ENCODE measurements at places on chromosomes 12 and 14.

DNA sequence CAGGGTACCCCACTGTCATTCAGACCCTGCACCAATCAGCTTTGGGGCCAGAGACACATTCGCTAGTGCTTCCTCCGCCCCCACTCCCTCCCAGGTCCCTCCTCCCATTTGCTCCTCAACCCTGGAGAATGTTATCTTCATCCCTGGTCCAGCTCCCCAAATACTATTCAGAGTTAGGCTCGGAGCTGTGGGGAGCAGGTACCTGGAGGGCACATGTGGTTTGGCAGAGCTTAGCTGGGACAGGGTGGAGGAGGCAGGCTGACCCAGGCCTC, 19.5 kb downstream of the VSX2 start:
- no peak for DNase-seq

DNA sequence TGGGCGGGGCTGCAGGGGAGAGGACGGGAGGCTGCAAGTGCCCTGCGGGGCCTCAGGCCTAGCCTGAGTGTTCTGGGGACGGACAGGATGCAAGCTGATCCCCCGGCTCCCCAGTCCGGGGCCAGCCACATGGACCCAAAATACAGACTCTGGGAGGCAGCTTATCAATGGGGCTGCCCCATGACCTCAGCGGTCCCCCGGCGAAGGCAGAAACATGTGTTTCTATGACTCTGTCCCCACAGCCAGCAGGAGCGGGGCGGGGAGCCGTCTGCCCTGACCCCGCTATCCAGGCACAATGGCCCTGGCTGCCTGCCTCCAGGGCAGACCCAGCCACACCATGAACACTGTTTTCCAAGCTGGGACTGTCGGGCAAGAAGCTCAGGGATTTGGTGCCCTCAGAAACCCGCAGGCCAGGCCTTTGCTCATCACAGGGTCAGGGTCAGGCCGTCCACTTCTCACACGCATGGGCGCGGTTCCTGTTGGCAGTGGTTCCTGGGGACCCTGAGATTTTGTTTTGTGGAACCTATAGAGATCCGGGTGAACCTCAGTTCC, 75.0 kb downstream of the RFLNA start:
- no peak for DNase-seq

DNA sequence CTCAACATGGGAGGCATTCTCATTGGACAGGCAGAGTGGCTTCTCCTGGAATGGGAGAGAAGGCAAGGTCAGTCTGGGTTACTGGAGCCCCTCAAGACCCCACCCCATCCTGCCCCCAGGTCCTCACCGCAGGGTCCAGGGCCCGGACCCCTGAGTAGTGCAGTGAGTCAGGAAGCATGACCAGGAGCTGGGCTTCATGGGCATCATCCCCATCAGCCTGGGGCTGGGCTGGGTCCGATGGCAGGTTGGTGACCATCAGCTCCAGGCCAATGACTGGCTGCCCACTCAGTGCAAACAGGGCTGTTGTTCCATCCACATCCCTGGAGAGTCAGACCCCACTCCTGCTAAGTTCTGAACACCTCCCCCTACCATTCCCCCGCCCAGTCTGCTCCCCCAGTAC, 13.1 kb downstream of the ITGA7 start:
- DNase-seq: no peak

DNA sequence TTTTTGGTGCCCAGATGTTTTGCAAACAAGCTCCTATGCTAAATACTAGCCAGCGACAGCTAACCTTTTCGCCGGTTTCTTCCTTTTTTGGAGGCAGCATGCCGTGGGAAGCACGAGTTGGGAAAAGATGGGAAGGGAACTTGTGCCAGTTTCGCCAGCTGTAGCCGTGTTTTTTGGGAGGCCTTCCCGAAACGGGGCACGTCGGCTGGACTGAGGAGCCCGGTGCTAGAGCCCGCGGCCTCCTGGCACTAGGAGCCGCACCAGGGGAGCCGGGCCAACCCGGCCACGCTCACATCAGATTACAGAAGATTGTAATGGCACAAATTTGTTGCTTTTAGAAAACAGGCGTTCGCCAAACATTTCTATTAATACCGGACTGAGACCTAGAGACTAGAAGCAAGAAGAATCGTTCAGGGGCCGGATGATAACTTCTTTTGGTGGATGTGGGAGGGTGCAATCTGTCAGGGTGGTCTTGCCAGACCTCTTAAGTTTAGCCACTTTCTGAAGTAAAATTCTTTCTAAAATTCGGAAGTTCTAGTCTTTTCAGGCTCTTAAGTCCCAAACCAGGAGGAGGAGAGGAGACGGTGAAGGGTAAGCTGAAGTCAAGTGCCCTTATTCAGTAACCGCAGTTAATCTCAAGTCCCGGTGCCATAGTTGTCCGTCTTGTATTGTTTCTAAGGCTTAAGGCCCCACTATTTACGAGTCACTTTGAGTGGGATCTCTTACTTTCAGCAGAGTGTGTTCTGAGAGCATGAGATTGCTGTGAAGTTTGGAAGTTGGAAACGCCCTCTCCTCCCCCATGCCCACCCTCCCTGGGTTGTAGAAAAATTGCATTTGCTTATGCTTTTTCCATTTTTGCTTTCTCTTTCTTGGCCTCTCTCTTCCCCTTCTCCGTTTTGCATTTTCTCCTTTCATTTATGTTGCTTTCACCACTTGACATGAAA, 1.3 kb downstream of the RASSF3 start:
- DNase-seq: peak; percentile 50

- DNase-seq: no peak
Measured at GRCh38 chr14:41051801-41052200, 554.9 kb upstream of the LRFN5 start.

DNA sequence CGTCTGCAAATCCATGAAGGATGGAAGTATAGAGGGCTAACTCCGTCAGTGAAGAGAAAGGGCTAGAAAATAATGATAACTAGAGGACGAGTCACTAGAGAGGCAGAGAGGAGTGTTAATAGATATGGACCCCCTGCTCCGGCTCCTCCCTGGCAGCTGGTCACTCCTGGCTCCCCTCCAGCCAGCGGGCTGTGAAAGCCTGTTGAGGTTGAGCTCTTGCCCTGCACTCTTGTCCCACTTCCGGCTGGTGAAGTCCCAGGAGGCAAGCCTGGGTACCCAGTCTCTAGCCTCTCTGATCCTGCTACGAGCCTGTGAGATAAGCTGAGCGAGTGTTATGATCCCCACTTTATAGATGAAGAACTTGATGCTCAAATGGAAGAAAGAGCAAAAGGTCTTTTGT, 90.3 kb downstream of the RFX4 start:
- no peak for DNase-seq

- DNase-seq: no peak
Measured at GRCh38 chr12:49578471-49579112, 10.7 kb upstream of the MCRS1 start.

GRCh38 chr14:67674139-67674479, 323 bp downstream of the VTI1B start:
- DNase-seq: peak; percentile 77

DNA sequence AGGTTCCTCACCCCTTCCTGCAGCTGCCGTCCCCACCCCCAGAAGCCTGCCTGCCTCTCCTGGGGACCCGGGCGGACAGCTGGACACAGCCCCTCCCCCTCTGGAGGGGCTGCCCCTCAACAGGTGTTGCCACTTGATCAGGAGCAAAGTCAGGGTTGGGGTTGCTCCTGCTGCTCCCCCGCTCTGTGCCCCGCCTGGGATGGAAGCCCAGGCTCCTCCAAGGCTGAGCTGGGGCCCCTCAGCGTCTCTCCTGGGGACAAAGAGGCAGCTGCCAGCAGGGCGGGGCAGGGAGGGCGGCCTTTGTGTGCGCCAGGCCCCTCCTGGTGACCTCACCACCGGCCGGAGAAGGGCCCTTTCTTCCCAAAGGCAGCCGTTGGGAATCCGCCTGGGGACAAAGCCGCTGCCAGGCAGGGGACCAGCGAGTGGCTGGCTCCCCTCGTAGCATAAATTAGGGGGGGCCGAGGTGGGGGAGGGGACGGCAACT, 13.7 kb downstream of the TRMT61A start:
- no peak for DNase-seq

DNA sequence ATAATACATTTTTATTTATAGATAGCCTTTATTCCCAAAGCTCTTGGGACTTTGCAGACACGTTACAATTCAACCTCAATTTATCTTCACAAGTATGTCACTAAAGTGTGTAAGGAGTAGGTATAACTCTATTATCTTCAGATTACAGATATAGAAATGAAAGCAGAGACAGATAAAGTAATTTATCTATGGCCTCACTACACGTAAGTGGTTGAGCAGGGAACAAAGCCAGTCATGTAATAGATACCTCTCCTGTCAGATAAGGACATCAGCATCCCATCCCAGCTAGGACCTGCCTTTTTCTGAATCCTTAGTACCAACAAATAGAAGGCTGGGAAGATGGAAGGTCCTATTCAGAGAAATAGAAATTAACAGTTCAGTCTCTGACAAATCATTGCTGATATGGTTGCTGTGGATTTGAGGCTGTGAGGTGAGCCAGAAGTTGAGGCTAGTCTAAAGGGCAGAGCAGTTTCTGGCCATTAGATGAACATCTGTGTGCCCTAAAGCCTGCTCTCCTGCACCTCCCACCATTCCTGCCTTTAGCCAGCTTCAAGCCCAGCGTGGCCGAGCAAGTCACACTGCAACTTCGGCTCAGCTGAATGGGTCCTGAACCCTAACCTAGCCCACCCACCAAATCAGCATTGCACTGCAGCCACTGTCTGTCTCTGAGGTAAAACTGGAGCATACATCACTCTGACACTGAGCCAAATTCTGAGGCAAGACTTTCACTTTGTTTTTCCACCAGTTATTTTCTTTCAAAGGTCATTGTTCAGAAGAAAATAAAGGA, 71.1 kb upstream of the PLEKHA5 start:
- DNase-seq: no peak

DNA sequence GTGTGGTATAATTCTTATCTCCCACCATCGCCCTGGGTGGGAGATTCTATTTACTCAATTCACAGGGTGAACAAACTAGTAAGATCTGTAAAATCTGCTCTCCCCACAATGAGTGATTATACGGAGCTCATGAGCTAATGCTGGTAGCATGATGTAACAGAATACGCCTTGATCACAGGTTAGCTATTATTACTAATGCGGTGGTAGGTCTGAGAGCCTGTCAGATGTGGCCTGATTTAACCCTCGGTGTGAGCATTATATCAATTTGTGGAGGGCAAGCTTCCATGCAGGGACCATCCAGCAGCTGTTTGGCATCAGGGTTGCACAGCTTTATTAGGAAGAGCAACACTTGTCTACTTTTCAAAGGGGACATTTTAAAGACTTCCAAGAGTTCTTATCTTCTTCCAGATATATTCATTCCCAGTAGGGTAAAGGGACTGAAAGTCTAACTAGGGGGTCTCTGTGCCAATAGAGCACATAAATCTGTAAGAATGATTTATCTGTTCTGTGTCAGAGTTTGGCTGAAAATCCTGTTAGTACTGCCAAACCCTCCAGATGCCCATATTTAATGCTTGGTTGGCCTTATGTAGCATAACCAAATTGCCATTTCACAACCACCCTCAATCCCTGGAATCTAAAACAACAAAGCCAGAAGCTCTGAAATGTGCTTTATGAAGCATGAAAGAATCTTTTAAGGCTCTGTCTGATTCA, 18.7 kb downstream of the TSHR start:
- DNase-seq: no peak

- peak; percentile 18 for DNase-seq
Measured at GRCh38 chr12:63944586-63945228, 100.2 kb downstream of the SRGAP1 start.

DNA sequence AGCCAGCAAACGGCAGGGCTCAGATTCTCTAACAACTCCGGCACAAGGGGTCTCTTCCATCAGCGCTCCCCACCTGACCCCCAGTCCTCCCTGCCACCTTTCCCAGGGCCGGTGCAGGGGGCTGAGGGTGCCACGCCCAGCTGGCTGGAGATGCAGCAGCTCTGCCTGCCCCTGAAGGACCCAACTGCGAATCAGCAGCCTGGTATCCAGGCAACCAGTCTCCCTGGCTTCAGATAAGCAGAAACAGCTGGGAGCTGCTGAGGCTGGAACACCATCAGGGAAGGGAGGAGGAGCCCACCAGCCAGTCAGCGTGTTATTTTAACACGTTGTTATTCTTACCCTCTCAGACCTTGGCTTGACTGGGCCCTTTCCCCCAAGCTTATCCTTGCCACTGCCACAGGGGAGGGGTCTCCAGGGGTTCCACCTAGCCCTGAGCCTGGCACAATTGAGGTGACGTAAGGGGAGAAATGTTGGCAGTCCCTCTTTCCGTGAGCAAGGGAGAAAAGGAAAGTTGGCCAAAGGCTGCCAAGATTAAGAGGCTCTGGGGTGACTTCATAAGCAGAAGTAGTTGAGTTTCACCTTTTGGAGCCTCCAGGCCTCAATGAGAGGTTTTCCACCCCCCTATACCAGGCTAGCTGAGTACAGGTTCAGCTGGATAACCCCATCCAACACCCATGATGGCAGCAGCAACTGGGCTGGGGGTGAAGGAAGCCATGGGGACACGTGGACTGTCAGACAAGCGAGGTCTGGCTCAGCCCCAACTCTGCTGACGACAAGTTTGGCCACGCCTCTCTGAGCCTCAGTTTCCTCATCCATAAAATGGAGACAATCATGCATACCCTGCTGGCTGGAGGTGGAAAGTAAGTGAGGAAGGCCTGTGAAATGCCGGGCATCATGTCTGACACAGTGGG, 91.1 kb downstream of the IRF2BPL start:
- DNase-seq: peak; percentile 52

GRCh38 chr14:74591394-74591793, 20.6 kb downstream of the LTBP2 start:
- DNase-seq: no peak

DNA sequence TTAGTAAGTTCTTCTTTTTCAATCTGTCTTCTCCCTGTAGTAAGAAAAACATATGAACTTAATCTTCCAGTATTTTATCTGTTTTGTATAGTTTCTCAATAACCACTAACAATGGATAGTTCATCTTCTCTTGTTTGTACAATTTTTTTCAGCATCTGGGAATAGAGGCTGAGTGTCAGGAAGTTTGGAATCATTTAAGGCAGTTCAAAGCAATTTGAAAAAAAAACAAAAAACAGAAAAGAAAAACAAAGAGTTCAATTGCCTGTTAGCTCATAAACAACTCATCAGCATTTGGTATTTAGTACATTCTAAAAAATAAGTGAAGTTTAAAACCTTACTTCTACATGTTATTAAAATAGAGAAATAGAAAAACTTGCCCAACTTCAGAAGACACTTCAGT, 116.8 kb downstream of the PLCZ1 start:
- DNase-seq: no peak

DNA sequence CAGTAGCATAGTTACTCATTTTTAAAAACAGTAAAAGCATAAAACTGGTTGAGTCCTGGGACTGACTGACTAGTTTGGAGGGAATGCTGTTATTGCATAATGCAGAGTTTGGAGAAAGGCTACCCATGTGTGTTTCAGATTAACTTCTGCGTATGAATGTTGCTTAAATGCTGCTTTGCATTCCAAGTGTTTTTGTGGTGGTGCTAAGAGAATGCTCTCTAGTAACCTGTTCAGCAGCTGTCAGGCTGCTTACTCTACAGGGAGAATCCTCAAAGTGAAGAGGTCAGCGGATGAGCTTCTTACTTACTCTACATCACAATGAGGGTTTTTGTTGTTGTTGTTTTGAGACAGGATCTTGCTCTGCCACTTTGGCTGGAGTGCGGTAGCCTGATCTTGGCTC, 4.3 kb downstream of the DLST start:
- DNase-seq: no peak
